ENCODE measurements at places on chromosomes 1 and 21.

DNA sequence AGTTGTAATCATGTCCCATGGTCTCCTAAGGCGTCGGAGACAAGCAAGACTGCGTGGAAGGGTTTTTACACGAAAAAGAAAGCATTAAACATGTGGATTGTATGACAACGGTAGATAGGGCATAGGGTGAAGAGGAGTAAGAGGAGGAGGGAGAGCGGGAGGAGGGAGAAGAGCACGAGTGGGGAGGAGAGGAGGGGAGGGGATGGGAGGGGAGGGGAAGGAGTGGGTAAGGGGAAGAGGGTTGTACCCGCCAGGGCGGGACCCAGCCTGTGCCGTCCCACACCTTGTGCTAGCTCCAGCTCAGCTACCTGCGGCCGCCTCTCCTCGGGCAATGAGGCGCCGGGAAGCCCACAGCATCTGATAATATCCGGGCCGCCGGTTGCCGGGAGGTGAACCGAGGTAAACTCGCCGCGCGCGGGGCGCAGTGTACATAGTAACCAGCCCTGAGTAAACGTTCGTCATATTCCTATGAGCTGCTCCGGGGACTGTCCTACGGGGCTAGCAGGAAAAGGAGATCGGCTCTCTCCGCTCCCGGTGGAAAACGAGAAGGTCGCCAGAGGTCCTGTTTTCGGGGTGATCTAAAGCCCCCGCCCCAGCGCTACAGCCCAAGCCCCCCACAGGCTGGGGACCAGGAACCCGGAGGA, 449 bp upstream of the RCAN3 start:
- DNase-seq = peak; percentile 77

DNA sequence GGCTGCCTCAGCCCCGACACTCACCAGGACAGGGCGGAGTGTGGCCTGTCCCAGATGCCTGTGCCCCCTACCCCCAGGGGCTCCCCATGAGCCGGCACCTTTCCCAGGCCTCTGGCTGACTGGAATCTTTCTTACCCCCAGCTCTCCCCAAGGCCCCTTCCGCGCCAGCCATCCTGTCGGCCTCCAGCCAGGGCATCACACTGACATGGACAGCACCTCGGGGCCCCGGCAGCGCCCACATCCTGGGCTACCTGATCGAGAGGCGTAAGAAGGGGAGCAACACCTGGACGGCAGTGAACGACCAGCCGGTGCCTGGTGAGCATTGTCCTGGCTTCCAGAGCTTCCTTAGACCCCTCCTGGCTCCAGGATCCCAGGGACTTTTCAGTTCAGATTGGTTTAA, 26.5 kb downstream of the IGFN1 start:
- no peak for DNase-seq

GRCh38 chr1:44220001-44220751, 6.9 kb downstream of the DMAP1 start:
- no peak for DNase-seq

GRCh38 chr1:59978511-59978910, 51.9 kb upstream of the CYP2J2 start:
- no peak for DNase-seq

- no peak for DNase-seq
Observed at GRCh38 chr1:167409183-167409582, 109.1 kb downstream of the CD247 start.

- DNase-seq = no peak
Observed at GRCh38 chr1:186994897-186995296, 166.1 kb downstream of the PLA2G4A start.

- DNase-seq = no peak
Observed at GRCh38 chr21:24280596-24280995, 1326.7 kb downstream of the MRPL39 start.

- no peak for DNase-seq
Observed at GRCh38 chr1:109918671-109919070, 8.0 kb downstream of the CSF1 start.

DNA sequence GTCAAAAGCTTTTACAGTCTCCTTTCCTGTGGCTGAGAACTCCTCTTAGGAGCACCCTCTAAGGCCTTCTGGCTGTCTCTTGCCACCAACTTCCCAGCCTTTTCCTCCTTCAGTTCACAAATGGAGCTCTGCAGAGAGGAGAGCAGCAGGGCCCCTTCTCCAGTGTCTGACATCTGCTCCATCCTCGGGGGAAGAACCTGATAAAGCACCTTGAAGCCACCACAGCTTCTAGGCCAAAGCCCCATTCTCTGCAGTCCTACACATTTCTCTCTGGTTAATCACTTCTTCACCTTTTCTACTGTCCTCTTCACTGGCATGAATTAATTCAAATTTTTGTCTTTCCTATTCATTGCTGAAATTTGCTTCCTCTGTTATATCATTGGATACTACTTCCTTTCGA, 378.1 kb upstream of the POU3F1 start:
- DNase-seq = no peak

DNA sequence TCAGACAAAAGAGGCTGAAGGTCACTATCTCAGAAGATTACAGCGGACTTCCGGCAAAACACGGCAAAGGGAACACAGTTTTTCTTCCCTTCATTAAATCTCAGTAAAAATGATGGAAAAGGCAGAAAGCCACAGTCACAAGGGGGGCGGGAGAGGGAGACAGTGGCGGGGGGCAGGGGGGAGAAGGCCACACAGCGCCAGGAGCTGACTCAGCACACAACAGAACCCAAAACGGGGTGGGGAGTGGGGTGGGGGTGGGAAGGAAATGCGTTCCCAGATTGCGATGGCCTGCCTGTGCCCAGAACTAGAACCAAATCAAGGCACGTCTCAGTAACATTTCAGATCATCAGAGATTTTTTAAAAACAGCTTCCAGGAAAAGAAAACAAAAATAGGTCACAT, 13.4 kb downstream of the CFAP74 start:
- DNase-seq = no peak

DNA sequence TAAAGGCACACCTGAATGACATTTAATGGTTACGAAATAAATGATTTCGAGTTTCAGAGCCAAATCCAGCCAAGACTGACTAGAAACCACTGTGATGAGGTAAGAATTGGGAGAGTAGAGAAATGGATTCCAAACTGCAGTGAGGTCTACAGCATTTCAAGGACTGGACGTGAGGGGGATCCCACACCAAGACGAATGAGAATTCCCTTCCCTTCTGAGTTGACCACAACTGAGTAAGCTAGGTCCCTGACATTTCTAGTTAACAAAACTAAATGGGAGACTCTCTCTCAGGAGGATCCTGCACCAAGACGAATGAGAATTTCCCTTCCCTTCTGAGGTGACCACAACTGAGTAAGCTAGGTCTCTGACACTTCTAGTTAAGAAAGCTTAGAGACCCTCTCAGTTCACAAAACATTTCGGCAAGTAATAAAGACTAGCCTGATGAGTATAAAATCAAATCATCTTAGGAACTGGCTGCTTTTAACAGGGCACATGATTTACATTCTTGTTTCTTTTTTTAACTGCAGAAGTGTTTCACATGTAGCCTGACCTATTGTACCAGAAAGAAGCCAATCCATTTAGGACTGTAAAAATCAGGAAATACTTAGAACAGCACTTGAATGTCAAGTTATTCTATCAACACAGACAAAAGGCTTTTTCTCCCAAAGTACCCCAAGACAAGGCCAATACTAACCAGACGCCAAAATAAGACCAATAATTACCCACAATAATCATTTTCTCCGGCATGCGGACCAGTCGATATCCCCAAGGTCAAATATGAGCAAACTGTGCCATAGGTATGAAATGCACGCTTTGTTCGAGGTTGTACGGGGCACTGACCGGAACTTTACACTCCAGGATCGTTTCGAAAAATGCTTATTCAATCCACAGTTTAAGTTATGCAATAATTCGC, 1.4 kb upstream of the SPATA1 start:
- DNase-seq = no peak

DNA sequence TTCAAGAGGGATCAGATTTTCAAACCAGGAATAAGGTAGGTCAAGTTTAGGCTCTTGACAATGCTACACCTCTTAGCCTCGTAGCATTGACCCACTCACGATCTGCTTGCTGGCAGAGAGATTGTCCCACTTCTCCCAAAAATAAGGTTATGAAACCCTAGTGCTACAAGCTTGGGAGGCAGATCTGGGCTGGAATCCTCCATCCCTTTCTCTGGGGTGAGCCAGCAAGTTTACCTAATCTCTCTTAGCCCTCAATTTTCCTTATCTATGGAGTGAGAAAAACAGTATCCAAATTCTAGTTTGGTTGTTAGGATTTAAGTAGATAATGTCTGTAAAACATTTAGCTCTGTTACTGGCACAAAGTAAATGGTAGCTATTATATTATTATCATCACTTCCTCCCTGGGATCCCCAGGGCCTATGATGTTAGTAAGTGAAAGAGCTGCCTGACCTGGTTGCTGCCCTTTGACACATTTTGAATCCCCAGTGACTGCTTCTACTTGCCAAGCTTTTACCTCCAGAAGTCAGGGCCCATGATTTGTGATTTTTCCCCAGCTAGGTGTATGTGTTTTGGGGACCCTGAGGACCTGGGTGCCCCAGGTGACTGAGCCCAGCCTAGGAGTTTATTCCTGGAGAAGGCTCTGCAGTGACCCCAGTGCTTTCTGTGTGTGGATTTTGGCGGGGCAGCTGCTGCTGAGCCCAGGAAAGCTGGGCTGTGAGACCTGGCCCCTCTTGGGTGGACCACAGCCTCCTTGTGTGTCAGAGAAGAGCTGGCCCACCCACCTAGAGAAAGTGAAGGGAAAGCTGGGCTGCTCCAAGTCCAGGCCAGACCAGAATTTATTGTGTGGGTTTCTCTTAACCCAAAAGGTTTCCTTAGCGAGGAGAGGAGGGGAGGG, 48.2 kb upstream of the VANGL1 start:
- no peak for DNase-seq

- no peak for DNase-seq
Observed at GRCh38 chr1:14184454-14184853, 414.0 kb upstream of the KAZN start.

- DNase-seq = no peak
Observed at GRCh38 chr21:45504516-45505415, 37.5 kb downstream of the SLC19A1 start.

DNA sequence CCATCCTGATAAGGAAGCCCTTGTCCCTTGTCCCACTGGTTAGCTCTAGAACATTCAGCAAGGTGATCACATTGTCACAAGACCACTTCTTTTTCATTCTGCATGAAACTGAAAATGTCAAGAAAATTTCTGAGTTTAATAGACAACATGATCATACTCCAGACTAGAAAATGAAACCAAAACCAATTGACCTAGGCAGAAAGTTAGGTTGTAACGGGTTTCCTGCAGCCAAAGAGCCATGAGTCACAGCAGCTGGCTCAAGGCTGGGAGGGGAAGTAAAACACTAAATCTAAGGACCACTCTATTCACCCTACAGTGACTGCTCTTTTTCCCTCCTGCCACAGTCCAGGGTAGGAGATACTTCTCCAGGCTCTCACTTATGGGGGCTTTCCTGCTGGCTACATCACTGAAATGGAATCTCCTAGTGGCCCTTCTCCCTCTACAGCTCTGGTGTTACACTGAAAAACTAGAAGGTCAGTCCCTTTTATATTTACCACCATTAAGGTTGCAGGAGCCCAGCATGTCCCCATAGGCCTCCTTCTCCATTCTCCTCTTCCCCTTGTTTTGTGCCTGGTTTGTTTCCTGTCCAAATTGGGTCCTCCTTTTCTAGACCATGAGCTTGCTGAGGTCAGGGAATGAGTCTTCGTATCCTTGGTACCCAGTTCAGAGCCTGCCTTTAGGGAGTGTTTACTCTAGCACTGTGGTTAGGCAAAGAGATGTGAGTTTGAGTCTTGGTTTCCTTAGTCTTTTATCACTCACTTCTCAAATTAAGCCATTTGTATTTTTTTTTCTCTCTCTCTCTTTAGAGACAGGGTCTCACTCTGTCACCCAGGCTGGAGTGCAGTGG, 236.5 kb upstream of the JUN start:
- peak; percentile 16 for DNase-seq

- no peak for DNase-seq
Observed at GRCh38 chr1:177286396-177286795, 115.6 kb downstream of the BRINP2 start.

GRCh38 chr1:156480411-156481192, 20.0 kb downstream of the MEF2D start:
- DNase-seq = peak; percentile 62

DNA sequence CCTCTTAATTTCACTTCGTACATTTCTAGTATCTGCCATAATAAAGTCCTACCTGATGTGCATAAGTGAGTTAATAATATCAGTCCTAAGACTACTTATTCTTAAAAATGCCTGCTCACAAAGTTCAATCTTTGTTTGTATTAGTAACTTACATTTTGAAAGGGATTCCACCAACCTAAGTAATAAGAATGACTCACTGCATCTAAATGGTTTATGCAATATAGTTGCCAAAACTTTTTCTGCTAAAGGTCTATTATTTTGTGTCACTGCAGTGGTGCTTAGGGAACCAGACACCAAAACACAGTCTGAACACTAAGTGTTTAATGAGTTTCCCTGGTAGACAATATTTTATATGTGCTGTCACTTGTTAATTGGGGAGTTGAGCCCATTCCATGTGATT, 1.8 kb downstream of the ZNF669 start:
- DNase-seq = no peak

DNA sequence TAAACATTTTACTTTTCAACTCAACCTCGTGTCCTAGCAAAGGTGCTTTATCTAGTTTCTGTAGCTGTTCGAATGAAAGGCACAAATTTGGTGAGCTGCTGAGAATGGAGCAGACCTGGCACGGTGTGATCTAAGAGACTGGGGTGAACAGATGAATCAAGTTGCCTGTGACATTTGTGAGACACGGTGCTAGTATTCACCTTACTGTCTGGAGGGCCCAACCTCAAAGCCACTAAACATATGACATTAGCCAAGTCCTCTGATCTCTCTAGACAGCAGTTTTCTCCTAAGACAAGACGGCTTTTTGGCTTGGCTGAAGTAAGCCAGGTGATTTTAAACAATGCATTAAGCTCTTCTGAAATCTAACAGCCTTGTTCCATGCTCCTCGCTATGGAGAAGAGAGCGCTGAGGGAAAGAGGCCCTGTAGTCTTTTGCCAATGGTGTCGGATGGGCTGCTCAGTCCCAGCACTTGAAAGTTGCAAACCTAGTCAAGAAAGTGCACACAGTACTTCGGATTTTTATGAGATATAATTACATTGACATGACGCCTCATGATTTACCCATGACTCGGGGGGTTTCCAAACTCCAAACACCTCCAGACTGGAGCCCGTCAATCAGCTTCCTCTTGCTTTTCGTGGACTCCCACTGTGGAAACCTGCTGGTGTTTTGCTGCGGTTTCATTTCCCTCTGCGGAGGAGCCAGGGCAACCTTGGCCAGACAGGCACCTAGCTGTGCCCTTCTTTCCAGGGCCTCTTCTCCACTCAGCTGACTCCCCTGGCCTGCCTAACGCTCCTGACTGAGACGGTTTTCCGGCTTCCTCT, 794 bp upstream of the TOR3A start:
- no peak for DNase-seq

- DNase-seq = no peak
Observed at GRCh38 chr1:193031431-193031830, 27.7 kb downstream of the UCHL5 start.

DNA sequence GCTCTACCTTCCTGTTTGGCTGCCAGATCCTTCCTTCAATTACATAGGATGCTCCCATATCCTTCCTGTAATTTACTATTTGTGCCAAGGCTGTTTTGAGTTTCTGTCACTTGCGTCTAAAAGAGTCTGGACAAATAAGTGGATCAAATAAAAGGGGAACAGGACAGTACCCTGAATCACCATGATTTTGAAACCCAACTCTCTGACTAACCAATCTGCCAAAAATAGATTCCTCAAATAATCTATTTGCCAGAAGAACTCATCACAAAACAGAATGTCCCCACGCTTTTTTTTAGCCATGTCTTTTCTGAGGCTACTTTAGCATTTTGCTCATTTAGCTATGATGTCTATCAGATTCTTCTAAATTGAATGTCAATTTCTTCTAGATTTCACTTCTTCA, 392.6 kb downstream of the NTNG1 start:
- DNase-seq = no peak

Measured in activated effector memory CD4-positive, alpha-beta T cell treated with Interleukin-2 at 50 U/mL for 16 hours (primary cell).